ENCODE measurements at places on chromosomes 6 and 20.

DNA sequence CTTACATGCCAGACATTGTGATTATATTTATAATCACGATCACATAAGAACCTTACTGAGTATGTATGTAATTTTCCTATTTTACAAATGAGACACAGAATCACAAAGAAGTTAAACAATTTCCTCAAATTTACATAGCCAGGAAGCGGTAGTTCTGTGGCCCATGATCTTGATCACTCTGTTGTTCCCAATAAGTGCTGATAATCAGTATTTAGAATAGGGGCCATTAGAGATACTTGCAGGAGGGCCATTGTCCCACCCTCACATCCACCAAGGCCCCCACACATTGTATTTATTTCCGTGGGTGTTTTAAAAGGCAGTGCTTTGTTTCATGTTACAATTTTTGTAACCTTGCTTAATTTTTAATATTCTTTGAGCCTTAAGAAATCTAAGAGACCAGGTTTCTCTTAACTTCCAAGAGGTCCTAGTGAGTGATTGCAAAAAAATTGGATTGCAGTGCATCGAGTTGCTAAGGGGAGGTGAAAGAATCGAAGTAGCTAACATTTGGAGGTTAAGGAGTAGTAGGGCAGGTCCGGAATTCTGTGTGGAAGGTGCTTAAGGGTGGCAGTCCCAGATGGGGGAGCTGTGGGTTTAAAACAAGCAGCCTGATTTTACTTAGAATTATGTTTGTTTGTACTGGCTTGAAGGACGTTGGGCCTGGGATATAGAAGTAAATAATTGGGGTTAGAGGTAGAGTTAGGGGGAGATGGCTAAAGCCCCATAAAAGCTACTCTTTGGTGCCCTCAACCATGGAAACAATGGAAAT lies 339.4 kb downstream of the CDKAL1 start:
- DNase-seq = no peak

GRCh38 chr20:47551841-47552240 lies 50.2 kb downstream of the NCOA3 start:
- DNase-seq = no peak

DNA sequence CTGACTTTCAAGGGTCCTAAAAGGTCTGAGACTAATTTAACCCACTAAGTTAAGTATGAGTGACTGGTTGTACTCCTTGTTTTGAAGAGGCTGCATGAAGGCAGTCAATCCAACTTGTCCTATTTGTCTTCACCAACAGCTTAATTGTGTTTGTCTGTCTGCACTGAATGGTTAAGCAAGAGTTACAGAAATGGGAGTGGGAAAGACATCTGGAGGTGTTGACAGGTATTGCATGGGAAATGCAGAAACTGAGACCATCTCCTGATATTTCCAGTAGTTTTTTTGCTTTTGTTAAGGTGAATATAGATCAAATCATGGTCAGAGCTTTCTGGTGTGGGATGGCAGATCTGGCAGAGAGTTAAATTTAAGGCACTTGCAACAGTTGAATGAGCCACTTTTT lies 6.5 kb downstream of the FUT9 start:
- no peak for DNase-seq

GRCh38 chr20:21189761-21190523 lies 64.1 kb downstream of the KIZ start:
- peak; percentile 6 for DNase-seq

DNA sequence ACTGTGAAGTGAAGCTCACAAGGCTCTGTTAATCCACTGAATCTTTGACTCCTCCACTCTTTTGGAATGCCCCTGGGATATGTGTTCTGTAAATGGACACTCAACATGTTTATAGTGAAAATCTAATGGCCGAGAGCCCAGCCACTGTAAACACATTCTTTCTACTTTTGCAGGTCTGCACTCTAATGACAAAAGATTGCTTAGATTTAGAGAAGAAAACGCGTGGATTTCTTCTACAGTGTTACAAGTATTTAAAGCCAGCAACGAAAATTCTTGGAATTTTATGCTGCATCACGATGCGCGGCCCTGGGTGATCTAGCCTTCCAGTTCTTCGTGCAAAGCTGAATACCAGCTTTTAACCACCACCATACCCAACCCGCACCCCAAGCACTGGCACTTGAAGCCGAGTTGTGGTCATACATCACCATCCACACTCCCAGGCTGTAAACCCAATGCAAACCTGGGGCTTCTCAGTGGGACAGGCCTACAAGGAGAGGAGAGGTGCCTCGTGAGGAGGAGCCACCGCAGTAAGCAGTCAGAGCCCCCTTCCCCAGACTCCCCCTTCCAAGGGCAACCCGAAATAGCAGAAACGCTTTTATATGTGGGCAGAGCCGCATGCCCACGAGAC lies 3.7 kb upstream of the FOXO3 start:
- no peak for DNase-seq

- DNase-seq = no peak
Observed at GRCh38 chr6:15260099-15260821, 14.4 kb downstream of the JARID2 start.

DNA sequence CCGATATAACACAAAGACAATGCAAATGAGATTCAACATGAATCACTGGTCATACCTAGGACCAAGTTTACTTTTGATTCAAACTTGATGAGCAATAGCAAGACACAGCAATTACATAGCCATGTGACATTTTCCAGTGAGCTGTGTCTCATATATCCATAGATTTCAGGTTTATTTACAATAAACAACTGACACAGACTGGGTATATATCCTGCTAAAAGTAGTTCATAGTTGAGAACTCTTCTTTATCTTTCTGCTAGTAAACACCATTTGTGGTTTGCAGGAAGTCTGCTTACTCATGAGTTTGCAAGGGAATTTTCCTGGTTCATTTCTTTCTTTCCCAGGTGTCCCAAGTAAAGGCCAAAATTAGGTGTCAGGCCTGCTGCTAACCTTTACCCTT lies 343.4 kb downstream of the KIF16B start:
- no peak for DNase-seq

GRCh38 chr20:39021748-39022147 lies 59.6 kb downstream of the DHX35 start:
- no peak for DNase-seq

- DNase-seq = no peak
Observed at GRCh38 chr20:56004611-56005388, 519 bp downstream of the CBLN4 start.

DNA sequence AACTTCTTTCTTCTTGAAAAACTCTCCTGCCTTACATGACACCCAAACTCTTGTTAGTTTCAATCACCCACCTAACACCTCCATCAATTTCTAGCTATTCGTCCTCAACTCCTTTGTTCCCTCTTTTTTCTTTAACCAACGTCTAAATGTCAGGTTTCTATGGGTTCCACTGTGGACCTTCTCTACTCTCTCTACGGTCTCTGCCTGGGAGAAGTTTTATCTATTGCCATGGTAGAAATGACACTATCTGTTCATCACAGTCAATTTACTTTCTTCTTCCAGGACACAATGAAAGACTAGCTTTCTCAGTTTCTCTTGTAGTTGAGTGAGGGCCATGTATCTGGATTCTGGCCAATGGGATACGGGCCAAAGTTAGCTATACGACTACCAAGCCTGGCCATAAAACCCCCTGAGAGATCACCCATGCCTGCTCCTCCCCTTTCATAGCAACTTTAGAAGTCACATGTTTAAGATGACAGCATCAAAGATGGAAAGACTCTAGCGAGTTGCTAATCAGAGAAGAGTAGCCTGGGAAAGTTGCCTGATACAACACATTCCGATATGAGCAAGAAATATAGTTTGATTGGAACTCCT lies 17.9 kb downstream of the RNGTT start:
- DNase-seq = no peak

GRCh38 chr20:33291830-33292355 lies 8.9 kb downstream of the BPIFB1 start:
- peak; percentile 65 for DNase-seq

DNA sequence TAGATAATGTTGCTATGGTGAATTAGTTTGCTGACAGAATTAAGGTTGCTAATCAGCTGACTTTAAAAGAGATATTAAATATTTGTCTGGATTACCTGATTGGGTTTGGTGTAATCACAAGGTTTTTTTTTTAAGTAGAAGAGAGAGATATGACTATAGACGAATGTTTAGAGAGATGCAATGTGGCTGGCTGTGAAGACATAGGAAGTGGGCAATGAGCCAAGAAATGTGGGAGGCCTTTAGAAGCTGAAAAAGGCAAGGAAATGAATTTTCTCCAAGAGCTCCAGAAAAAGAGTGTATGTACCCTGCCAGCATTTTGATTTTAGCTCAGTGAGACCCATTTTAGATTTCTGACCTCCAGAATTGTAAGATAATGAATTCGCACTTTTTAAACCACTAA lies 598.3 kb downstream of the PKHD1 start:
- DNase-seq = no peak

- no peak for DNase-seq
Observed at GRCh38 chr20:47724396-47724795, 60.9 kb downstream of the SULF2 start.

GRCh38 chr20:34995192-34995591 lies 39.5 kb downstream of the MYH7B start:
- DNase-seq = no peak

GRCh38 chr6:130779658-130780033 lies 47.6 kb upstream of the SMLR1 start:
- DNase-seq = no peak

DNA sequence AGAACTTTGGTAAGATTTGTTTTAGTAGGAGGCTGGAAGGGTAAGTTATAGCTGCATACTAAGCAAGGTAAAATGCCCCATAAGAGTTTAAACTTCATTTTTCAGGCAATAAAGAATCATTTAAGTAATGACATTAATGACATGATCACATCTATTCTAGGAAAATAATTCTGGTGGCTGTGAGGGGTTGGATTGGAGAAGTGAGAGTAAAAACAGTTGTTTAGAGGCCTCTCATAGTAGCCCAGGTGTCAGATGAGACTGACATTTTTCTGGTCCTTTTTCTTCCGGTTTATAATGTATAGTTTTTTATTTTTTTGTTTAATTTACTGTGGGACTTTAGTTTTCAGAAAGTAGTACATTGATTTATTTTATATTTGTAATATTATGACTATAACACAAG lies 40.8 kb downstream of the ITCH start:
- no peak for DNase-seq

DNA sequence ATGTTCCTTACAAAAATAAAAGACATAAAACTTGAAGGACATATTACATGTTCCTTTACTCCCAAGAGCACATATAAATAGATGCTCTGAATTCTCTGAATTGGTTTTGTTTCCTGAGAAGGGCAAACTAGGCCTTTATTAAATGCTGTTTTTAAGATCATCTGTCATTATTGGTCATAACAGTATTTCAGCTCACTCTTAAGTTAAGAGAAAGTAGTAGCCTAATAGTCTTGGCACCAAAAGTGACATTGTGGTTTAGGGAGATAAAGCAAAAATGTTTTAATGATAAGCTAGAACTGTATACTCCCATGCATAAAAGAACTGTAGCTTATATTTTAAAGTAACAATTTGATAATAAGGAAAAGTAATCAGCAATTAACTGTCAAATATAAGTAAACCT lies 361.1 kb upstream of the PTCHD4 start:
- no peak for DNase-seq

GRCh38 chr20:12482661-12483060 lies 526.1 kb upstream of the SPTLC3 start:
- DNase-seq = no peak

DNA sequence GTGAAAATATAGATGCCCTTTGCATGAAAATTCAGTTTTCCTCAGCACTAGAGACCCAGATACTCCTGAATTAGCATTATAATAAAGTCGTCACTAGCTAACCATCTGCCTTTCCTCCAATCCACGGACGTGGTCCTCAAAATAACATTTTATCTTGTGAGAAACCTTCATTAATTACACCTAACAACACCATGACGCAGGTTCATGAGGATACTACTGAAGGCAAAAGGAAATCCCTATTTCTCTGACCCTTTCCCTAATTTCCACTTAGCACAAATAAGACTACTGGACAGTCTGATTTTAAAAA lies 1.3 kb upstream of the PNISR start:
- no peak for DNase-seq

GRCh38 chr6:121645100-121645745 lies 209.8 kb downstream of the GJA1 start:
- no peak for DNase-seq

- DNase-seq = no peak
Observed at GRCh38 chr20:46400828-46401477, 5.5 kb downstream of the ELMO2 start.

- DNase-seq = no peak
Observed at GRCh38 chr6:131139599-131139998, 4.3 kb downstream of the AKAP7 start.

GRCh38 chr20:1569415-1569881 lies 11.9 kb upstream of the SIRPD start:
- no peak for DNase-seq

DNA sequence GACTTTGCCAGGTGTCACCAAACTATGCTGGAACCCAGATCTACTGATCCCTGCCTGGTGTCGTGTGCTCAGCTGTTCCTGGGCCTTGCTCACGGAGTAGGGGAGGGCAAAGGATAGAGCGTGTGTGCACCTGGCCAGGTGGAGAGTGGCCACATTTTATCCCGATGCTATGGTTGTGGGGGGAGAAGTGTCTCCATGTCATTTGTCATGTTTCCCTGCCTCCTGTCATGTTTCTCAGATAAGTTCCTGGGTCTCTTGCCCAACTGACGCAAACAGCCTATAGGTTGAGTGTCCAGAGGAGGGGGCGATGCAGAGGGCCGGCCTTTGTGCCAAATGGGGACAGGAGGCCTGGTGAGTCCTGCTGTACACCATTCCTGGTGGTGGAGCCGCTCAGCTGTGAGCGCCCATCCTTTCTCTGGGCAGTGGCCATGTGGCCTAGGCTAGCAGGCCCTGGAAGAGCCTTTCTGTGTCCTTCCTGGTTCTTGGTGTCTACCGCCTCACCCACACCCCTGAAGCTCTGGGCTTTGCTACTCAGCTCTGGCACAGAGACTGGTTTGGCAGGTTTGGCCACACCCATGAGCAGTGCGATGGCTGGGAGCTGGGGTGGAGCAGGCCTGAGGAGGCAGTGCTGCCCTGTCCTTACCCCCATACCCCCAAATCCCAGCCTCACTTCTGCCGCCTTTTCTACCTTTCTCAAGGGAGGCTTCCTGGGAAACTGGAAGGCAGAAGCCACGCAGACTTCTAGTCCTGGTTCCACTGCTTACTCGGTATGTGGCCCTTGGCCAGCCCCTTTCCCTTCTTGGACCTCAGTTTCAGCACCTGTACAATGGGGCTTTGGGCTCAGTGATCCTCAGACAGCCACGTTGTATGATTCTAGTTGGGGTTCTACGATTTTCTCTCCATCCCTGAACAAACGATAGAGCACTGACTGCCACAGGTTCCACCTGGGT lies 32.3 kb upstream of the EPB41L1 start:
- no peak for DNase-seq

DNA sequence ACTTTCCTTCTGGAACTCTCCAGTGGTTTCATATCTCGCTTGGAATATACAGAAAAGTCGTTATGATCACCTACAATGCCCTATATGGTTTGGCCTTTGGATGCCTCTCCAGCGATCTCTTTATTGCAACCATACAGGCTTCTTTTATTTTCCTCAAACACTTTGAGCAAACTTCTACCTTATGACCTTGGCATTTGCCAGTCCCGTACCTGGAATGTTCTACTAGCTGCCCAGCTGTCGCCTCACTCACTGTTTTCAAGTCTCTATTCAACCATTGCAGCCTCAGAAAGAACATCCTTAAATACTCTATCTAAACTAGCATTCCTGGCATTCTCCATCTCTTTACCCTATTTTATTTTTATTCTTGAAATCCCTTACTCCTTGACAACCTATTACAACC lies 50.4 kb upstream of the NEDD9 start:
- DNase-seq = no peak

GRCh38 chr6:25248123-25248522 lies 31.1 kb upstream of the CARMIL1 start:
- DNase-seq = no peak

Measured in neural crest cell (in vitro differentiated cells).